ENCODE measurements at places on chromosomes 7 and 10. TPM values are rescaled to one million over a fixed set of nuclear protein-coding genes. Genes with fewer than 3 reads are reported as not detected.

GRCh38 chr10:24343686-24344085 lies 134.7 kb downstream of the KIAA1217 start:
- no peak for DNase-seq

- DNase-seq: no peak
These were observed 573.9 kb downstream of the TCERG1L start for GRCh38 chr10:130737621-130738020.

DNA sequence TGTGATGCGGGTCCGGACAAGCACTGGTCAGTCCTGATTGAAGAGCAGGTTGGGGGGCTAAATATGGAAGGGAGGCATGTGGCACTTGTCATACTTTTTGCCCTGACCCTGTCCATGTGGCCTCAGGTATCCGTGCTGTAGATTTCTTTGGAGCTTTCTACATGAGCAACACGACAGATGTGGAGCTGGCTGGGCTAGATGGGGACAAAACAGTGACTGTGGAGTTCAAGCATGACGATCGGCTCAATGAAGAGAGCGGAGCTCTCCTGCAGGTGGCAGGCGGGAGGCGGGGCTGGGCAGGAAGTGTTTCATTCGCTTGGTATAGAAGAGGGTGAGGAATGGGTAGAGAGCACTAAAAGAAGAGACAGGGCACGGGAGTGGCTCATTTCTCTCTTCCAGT lies 13.0 kb upstream of the CHCHD1 start:
- no peak for DNase-seq

DNA sequence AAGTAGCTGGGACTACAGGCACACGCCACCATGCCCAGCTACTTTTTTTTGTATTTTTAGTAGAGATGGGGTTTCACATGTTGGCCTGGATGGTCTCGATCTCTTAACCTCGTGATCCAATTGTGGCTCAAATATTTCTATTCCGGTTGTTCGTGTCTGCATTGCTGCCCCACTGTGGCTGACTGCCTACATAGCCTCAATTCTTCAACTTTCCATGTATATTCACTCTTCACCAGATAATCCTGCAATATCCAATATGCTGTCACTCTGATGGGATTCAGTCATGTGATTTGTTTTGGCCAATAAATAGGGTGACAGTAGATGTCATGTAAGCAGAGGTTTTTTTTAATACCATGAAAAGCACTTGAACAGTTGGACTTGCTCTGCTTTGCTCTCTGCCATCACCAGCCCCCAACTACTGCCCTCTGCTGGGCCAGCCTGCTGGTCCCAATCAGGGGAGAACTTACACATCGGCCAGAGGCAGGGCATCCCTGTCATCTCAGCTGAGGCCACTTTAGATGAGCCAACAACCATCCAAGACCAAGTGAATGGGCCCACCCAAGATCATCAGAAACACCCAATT lies 56.7 kb downstream of the NSUN6 start:
- DNase-seq: no peak

DNA sequence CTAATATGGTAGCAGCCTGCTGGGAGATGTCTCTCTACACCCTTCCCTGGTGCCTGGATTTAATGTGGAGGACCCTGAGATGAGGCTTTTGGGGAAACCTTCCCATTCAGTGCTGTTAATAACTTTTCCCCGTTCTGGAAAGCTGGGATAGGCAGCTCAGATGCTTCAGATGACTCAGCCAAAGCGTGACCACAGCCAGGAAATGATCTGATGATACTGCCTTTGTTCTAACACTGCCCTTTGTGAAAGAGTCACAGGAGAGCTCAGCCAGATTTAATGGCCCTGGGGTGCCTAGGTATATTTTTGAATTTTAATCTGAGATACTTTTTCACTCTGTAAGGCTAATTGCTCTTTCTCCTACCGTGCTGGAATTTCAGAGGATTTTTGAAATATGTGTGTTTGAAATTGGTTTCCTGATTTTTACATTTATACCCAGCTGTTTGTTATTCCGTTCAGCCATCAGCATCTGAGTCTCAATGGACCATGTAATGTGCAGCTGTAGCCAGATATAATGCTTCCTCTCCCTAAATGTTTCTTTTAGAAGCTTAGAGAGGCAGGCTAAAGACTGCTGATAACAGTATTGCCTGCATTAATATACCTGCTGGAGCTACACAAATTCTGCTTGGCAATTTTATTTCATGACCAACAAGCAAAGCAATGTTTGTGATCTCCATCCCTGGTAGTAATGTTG lies 17.8 kb downstream of the CELF2 start:
- no peak for DNase-seq

GRCh38 chr7:121278120-121279021 lies 50.4 kb upstream of the WNT16 start:
- no peak for DNase-seq

Gene HOXA2
- not detected for total RNA-seq

Gene TRIM73
- total RNA-seq: 2.8 TPM

Gene SAP25
- total RNA-seq: not detected

Gene PON1
- not detected for total RNA-seq

Data from occipital lobe (tissue), 3 donors.